ENCODE measurements at places on chromosomes 6 and 20.

DNA sequence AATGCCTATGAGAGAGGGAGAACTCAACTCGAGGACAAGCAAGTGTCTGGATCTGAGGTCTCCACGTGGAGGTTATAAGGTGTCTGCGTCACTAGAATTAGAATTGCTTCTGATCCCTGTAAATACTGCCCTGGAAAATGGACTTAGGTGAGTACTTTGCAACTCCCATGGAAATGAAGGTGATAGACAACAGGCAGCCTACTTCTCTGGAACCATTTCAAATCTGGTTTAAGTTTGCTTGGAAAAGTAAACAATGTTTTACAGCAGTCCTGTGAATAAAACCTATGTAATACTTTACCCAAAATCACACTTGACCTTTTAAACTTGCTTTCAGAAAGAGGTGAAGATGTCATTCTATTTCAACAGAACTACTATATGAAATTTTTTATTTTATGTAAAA lies 70.1 kb upstream of the TENT5A start:
- DNase-seq, result no peak

DNA sequence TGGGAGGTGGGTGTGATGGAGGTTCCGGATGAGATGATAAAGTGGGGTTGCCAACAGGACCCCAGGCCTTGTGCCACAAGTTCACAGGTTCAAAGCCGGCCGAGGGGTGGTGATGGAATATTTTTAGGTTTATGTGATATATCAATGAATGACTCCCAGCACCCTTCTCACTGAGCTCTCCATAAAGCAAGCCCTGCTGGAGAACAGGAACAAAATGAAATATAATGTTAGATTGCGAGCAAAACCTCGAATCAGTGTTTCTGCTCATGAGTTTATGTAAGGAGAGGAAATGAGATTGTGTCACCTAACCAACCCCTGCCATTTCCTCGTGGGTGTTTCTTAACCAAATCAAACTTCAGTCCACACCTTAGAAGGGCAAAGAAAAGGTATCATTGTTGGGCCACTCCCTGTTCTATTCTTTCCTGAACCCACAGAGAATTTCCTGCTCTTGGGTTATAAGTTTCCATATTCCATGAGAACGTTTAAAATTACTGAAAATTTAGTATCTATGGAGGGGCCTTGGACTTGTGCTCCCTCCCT lies 192.2 kb upstream of the EXOC2 start:
- no peak for DNase-seq

DNA sequence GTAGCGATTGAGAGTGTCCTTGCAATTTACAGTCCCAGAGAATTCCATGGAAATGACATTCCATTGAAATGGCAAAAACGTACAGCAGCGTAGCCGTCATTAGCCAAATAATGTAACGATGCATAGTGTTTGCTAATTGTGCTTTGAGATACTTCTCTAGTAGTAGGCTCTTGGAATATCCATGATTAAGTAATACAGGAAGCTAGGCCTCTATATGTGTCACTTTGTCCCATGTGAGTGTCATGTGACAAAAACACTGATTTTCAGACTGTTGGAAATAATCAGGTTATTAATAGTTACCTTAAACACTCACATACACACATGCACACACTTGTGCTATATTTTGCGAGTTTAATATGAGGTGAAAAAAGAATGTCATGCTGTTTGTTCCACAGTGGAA lies 35.2 kb downstream of the SLX4IP start:
- no peak for DNase-seq

DNA sequence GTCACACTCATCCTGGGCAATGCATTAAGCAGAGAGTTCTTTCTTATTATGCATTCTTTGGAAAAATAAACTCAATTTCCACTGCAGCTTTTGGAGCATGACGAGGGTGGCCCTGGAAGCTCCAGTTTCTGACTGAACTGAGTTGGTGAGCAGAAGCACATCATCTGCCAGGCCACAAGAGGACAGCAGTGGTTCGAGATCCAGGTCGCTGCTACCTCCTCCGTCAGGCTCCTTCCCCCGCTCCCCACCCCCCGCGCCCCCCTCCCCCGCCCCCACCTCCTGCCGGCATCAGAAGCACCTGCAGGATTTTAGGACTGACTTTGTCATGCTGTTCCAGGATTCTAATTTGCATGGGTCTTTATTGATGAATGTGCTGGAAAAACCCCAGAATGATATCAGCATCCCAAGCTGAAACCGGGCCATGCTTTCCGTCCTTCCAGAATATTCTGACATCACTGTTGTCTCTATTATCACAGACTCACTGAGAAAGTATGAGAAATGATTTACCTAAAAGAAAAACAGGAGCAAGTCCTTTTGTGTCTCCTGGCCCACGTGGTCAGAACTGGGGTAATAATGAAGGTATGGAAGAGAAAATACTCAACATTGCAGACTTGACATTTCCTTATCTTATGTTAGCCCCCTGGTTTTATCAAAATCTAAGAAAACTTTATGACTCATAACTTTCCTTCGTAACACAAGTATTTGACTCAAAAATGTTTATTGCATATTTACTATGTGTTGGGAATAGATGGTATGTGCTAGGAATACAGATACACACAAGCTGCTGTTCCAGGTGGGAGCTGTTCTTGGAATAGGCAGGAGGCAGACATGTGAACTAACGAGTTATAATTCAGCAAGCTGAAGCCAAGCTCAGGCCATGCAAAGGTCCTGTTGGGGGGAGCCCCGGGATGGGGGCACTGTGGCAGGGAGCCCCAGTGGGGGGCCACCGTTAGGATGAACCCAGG lies 220.2 kb upstream of the EXOC2 start:
- no peak for DNase-seq

- no peak for DNase-seq
Measured at GRCh38 chr6:96007663-96008062, 8.1 kb upstream of the FUT9 start.

- DNase-seq, result no peak
Measured at GRCh38 chr6:136604928-136605510, 54.8 kb upstream of the MAP7 start.

- no peak for DNase-seq
Measured at GRCh38 chr20:34984756-34985261, 29.1 kb downstream of the MYH7B start.

DNA sequence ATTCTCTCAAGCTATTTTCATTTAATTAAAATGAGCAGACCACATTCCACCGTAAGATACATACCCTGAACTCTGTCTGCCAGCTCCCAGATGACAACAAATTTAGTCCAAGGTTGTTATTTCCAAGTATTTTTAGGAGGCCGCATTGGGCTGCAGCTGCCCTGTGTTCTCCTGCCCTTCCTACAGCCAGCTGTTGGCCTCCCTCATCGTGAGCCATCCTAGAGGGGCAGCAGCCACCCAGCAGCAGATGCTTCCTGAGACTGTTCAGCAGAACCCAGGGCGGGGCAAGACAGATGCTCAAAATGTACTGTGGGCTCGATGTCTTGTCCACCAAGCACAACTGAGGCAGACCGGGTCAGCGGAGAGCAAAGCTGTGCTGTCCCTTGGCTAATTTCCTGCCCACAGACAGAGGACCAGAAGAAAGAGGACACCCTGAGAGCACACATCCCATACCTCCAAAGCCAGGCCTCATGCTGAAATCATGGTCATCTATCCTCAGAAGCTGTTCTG lies 16.4 kb downstream of the GABRR1 start:
- DNase-seq, result no peak

DNA sequence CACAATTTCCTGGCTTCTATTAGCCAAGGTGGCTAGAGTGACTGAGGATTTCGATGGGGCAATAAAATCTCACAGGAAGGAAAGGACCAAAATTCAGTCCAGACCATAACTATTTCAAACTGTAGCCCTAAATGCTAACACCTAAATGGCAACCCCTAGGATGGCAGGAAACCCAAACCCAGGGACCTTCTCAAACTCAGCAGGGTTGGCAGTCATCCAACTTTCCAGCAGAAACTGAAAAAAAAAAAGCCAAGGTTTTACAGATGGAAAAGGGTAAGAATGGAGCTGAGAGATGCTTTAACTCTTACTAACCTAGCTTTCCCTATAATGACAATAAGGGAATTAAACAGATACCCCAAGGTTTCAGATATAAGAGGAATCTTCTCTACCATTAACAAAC lies 10.5 kb downstream of the IBTK start:
- no peak for DNase-seq

DNA sequence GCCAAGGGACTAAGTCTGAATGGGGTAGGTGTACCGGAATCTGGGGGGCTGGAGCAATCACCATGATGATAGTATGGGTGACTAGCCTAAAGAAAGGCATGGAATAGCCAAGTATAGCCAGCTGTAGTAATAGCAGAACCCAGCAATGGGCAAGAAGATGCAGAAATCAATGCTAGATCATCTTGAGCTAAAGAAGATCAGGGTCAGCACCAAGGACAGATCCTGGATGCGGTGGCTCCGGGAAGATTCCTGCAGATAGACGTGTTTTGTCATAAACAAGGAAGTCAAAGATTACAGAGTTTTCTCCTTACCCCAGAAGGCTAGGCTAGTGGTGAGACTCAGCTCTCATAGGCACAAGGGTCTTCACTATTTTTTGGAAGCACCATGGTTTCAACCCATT lies 561.6 kb upstream of the CHD6 start:
- DNase-seq, result no peak

DNA sequence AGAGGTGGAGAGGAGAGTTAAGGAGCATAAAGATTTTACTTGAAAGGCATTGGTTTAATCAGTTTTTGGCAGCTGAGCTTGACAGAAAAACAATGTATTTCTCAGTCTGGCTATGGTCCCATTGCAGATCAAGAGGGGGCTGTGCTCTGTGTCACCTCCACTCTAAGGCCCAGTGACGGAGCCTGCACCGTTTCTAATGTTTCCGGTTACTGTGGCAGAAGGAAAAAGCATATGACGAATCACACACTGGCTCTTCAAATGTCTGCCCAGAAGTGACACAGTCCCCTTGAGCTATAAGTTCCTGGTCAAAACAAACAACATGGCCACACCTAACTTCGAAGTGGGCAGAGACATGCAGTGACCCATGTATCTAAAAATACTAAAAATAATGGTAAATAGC lies 372.0 kb downstream of the PLCB1 start:
- no peak for DNase-seq

DNA sequence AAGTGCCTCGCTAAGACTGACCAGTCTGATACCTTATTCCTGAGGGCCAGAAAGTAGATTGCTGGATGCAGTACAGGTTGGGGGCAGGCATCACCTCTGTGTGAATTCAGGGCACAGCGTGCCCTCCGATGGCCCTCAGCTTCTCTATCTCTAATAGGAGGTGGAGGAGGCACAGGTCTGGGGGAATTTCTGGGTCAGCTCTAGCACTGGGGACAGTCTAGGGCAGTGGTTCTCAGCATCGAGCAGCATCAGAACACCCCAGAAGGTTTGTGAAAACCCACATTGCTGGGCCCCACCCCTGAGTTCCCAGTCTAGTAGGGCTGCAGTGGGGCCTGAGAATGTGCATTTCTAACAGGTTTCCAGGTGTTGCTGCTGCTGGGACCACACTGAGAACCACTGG lies 166.7 kb downstream of the CDC5L start:
- DNase-seq, result no peak

DNA sequence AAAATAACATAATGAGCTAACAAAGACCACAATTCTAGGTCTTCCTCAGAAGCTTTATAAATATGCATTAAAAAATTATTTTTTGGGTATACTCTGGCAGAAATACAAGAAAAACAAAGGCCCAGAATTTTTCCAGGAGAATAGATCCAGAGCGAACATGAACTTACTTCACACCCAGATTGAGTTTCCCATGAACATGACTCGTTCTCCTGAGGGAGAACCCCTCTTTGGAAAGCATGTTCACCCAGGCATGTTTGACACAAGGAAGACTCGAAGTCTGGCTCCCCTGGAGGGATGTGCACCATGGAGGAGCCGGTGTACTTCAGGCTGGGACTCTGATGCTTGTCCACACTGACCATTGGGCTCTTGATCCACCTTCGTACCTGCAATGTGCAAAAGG lies 56.1 kb downstream of the SGK1 start:
- no peak for DNase-seq

GRCh38 chr20:13486694-13487093 lies 152.0 kb downstream of the TASP1 start:
- no peak for DNase-seq

- no peak for DNase-seq
Measured at GRCh38 chr20:35387334-35387733, 24.4 kb downstream of the UQCC1 start.

- no peak for DNase-seq
Measured at GRCh38 chr6:114897536-114897935, 554.7 kb upstream of the HS3ST5 start.

DNA sequence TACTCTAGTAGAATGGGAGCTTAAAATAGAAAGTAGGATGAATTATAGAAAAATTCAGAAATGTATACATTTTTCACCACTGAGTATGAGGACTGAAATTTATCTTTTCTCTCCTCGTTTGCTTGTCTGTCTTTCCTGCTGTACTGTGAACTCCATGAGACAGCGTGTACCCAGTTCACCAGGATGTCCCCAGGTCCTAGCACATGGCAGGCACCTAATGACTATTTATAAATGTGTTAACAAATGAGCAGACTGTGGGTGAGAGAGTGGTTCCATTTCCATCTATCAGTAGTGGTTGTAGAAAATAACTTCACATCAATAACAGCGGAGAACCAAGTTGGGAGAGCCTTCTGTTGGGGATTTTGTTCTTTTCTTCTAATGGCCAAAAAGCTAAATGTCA lies 106.3 kb downstream of the NUS1 start:
- no peak for DNase-seq

GRCh38 chr6:142542704-142543233 lies 241.0 kb downstream of the ADGRG6 start:
- DNase-seq, result no peak

GRCh38 chr6:7912736-7913517 lies 2.3 kb upstream of the TXNDC5 start:
- DNase-seq, result no peak

- DNase-seq, result no peak
Measured at GRCh38 chr6:68094070-68094469, 541.0 kb upstream of the ADGRB3 start.

DNA sequence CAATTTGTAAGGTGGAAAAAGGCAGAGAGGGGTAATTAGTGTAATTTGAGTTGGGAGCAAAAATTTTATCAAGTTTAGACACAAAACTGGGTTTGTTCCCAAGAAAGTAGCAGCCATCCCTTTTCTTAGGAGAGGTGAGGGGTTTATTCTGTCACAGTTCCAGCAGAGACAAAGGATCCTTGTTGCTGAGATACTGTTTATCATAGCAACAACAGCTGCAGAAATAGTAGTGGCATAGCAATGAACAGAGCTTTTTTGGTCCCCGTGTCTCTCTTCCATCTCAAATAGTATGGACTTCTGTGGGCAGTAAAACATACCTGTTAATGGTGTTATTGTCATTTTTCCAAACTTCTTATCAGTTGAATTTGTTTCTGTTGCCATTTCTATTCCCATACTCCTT lies 23.9 kb downstream of the ZKSCAN8 start:
- no peak for DNase-seq

Data from activated CD4-positive, alpha-beta T cell treated with anti-CD3 and anti-CD28 coated beads for 1 hour (primary cell).